ENCODE measurements at places on chromosomes 13 and 19.
A peak's percentile ranks its signal among the peaks of the same experiment; 100 is the strongest.

- DNase-seq, result no peak
Measured at GRCh38 chr19:49738268-49738667, 24.8 kb downstream of the TSKS start.

GRCh38 chr19:38496603-38497487 is 63.4 kb downstream of the RYR1 start:
- DNase-seq, result no peak

GRCh38 chr13:32001154-32001768 is 30.3 kb upstream of the FRY start:
- DNase-seq, result peak; percentile 82

DNA sequence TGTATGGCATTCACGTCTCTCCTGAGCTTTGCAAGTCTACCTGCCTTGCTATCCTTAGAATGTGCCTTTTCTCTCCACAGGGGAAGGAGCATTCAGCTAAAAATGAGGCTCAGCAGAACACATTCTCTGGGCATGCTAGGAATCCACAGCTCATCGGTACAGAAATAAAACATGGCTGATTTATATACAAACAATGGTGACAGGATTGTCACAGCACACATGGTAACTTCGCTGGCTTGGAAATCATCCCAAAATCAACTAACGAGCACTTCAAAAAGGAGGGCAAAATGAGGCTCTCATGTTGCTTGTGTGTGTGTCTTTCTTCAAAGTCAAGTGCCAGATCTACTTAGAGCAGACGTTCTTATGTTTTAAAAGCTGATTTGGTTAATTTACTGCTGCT is 373.0 kb downstream of the FGF14 start:
- DNase-seq, result no peak

- no peak for DNase-seq
Measured at GRCh38 chr13:43802511-43802910, 15.7 kb upstream of the ENOX1 start.

DNA sequence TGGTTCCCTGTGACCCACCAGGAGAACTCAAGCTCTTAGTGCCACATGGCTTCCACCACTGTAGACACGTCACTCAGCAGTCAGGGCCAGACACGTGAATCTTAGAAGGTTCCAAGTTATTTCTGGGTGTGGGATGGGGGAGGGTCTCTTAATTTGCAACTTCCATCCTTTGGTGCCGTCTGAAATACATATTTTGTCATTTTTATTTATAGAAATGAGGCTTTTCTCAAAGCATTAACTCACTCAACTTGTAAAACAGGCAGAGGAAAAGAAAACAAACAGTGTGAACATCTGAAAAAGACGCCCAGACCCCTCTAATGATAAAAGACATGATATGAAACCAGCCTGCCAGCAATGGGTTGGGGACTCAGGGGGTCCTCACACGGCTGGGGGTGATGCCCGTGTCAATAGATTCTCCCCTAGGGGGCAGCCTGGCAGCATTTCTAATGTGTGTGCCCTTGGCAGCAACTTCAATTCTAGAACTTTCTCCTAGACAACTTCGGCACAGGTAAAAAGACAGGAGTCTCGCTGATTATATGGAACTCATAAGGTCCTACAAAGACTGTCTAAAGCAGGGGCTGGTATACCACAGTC is 15.4 kb downstream of the PIP5K1C start:
- no peak for DNase-seq

GRCh38 chr19:3006075-3006767 is 22.9 kb downstream of the TLE2 start:
- DNase-seq, result no peak

- no peak for DNase-seq
Measured at GRCh38 chr19:17671906-17672305, 16.2 kb downstream of the UNC13A start.

DNA sequence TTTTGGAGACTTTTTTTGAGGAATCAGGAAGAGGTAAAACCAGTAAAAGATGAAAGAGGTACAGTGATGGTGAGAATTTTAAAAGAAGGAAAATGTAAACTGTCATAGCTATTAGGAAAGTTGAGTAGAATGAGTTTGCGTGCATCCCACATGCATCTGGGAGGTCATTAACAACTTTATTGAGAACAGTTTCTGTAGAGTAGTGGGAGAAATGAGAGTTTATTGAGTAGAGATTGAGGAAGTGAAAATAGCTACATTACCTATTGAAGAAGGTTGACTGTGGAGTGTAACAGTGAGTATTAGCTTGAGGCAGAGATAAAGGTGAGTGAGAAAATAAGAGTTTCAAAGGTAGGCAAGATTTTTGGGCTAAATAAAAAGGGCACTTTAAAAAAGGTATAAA is 38.7 kb downstream of the BRCA2 start:
- no peak for DNase-seq

- no peak for DNase-seq
Measured at GRCh38 chr19:47003611-47004465, 15.8 kb upstream of the NPAS1 start.

- DNase-seq, result no peak
Measured at GRCh38 chr13:50457415-50458393, 385.8 kb downstream of the DLEU7 start.

- DNase-seq, result no peak
Measured at GRCh38 chr13:99012539-99012938, 34.7 kb upstream of the DOCK9 start.

DNA sequence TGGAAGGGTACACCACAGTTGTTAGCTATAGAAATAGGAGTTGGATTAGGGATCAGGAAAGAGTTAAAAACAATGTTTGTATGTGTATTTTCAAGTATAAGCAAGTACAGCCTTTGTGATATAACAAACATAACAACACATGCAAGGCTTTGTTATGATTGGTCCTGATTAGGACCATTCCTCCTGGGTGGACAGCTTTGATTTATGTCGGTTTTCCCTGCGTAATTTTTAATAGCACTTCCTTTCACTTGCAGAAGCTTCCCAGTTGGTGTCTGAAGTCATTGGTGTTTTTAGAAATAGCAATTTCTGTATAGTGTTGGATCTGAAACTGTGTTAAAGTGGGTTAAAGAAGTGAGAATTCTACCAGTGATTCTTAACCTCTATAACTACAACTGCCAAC is 10.0 kb downstream of the FNDC3A start:
- DNase-seq, result no peak

DNA sequence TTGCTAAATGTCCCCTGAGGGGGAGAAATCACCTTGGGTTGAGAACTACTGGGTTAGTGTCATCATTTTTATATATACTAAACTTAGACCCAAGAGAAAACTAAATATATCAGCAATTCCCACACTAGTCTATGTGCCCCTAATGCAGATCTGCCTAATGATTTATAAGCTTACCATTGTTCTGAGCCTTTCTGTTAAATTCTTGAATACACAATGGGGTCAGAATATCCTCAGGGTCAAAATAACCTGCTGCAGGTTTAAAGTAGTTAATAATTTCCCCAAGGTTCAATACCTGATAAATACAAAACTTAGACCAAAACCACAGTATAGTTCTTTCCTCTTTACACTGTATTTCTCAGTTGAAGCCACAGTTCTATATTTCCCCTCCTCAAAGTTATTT is 4.6 kb downstream of the VWA8 start:
- no peak for DNase-seq

GRCh38 chr19:1128106-1128505 is 24.3 kb downstream of the GPX4 start:
- no peak for DNase-seq

DNA sequence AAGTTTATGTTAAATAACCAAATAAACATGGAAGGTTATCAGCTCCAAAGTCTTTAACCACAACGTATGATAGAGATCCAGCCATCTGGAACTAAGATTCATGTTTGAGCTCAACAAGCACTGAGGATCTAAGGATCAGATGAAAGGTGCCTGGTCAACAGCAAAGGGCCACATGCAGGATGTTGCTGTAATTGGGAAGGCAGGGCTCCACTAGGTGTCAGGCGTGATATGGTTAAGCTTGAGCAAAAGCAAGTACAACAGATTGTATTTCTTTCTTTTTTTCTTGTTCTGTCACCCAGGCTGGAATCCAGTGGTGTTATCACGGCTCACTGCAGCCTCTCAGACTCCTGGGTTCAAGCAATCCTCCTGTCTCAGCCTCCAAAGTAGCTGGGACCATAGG is 12.0 kb downstream of the EBPL start:
- DNase-seq, result no peak

Measured in body of pancreas (tissue), 4 donors.